Adipocyte (in vitro differentiated cells): ENCODE measurements at places on chromosomes 6 and 20.

- DNase-seq: no peak
Measured at GRCh38 chr6:54188846-54189245, 77.6 kb downstream of the MLIP start.

GRCh38 chr6:75934643-75935472 is 137.6 kb downstream of the IMPG1 start:
- DNase-seq: peak; percentile 93

DNA sequence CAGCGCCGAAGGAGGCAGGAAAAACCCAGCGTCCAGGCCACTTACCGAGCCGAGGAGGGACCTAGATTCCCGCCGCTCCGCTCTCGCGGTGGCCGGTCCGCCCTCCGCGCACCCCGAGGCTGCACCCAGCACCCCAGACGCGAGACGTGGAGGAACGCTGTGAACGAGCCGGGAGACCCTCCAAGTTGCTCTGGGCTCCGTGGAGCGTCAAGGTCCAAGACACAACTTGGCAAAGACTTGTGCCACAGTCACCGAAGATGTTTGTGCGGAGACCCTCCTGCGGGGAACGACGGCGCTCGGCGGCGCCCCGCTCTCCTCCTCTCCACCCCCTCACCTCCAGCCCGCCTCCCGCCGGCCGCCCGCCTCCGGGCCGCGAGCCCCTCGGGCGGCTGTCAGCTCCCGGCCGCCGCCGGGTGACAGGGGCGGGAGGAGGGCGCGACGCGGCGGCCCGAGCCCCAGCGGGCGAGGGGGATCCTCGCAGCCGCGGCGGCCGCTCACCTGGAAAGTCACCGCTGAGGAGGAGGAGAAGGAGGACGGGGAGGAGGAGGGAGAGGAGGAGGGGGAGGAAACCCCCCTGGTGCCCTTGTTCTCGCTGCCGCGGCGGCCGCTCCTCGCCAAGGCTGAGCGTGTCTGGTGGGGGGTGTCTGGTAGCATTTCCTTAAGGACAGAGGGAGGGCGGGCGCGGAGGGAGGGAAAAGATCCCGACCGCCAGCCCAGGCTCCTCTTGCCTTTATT is 637 bp upstream of the HIVEP2 start:
- DNase-seq: no peak

- DNase-seq: peak; percentile 58
Measured at GRCh38 chr6:137661601-137662000, 167.4 kb upstream of the OLIG3 start.

DNA sequence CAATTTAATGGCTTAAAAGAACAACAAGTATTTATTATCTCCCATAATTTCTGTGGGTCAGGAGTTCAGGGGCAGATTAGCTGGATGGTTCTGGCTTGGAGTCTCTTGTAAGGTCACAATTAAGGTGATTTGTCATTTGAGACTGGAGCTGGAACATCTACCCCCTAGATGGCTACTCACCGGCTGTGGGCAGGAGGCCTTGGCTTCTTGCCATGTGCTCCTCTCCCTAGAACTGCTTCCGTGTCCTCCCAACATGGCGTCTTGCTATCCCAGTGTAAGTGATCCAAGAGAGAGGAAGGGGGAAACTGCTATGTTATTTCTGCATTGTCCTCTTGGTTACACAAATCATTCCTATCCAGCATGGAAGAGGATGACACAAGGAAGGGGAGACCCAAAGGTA is 210.2 kb upstream of the ECI2 start:
- no peak for DNase-seq

DNA sequence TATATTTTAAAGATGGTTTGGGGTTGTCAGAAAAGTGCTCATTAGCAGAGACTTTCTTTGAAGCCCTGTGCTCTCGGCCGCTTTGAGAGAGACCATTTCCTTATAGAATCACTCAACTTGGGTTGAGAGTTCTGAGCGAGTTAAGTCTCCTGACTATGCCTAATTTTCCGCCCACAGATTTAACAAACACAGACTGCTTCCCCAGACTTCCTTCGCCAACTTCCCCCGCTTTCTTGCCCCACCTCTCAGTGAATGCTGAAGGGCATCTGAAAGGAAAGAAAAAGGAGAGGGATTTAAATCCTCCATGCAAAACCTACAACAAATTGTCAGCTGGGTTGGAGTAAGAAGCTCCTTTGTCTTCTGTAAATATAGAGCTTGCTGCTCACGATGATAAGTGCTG is 224.0 kb downstream of the EYA2 start:
- DNase-seq: peak; percentile 21

DNA sequence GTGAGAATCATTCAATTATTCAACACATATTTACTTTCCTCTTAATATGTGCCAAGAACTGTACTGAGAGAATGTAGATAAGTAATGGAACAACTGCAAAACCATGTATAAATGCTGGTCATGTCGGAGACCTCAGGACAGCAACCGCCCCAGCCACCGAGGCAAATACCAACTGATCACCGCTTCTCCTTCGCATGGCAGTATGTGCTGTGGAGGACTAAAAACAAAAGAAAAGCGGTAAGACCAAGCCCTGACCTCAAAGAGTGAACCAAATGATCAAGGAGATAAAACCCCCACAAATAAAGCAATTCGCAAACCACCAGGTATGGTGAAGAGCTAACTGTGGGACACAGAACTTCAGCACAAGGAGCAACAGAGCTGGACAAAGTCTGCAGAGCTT is 104.3 kb downstream of the TRERF1 start:
- DNase-seq: no peak

DNA sequence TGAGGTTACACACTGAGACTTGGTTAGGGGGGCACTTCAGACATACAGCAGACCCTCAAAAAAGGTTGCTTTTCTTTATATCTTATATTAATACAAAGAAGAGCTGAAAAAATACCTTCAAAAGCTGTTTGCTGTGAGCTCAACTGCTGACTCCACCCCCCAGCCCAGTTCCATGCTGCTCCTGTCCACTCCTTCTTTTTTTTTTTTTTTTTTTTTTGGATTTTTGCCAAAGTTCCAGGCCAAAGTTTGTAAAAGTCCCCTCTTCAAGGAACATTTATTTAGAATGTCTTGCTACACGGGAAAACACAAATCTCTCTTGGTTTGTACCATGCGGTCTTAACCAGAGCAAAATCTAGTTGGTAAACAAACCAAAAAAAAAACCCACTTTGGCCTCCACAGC is 85.3 kb upstream of the AKAP12 start:
- DNase-seq: peak; percentile 13

DNA sequence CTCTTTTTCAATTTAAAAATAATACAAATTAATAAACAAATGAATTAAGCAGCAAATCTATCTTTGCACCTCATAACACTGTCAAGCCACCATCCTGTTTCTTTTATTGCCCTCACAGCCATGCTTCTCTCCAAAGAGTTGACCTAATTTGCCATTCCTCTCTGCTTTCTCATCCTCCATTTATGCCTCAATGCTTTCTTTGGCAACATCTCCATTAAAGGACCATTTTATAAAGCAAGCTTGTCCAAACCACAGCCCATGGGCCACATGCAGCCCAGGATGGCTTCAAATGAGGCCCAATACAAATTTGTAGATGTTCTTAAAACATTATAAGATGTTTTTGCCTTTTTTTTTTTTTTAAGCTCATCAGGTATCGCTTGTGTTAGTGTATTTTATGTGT is 26.4 kb upstream of the MEI4 start:
- DNase-seq: no peak

DNA sequence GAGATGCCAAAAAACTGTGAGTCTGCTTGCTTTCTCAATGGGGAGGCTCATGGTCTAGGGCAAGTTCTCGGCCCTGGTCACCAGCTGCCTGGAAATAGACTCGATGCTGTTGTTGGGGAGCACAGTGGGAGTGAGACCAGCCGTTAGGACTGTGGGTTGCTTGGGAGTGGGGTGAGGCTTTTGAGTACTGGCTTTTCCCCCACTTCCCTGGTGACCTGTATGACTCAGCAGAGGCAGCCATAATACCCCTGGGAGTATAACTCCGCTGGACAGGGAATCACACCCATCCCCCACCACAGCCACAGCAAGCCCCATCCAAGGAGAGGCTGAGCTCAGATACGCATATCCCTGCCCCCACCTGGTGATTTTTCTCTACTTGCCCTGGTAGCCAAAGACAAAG is 48.9 kb upstream of the OGFRL1 start:
- no peak for DNase-seq

DNA sequence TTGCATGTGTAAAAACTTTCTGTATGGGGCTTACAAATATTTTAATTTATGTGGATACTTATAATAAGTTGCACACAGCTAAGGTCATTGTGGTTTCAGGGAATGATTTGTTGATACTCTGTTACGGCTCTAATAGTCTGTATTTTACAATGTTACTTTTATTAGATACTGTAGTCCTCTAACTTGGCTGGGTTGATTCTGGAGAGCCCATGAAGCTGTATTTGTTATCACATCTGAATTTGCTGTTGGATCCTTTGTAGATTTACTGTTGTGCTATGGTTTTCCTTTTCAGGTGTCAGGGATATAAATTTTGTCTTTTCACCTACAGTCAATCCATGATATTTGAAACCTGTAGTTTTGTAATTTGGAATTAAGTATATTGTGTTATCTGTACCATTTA is 161.0 kb downstream of the ARID1B start:
- DNase-seq: no peak

- no peak for DNase-seq
Measured at GRCh38 chr20:37816003-37816402, 86.9 kb upstream of the VSTM2L start.

GRCh38 chr6:159684013-159684304 is 9.1 kb downstream of the SOD2 start:
- DNase-seq: no peak

DNA sequence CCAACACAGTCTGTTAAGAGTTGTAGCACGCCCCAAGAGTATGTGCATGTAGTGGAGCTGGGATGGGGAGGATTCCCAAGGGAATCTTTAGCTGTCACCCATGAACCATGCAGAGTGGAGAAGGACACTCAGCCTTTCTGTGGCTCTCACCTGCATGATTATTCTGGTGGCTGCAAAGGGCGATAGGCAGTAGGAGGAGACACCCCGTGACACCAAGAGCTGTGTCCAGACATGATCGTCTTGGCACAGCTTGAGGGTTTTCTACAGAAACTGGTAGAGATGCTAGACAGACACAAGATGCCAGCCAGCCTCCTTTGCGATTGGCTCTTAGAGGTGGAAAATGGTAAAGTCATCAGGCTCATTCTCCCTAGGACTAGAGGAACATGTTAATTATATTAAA is 3.1 kb upstream of the CSE1L start:
- no peak for DNase-seq

GRCh38 chr6:71982389-71982788 is 96.0 kb downstream of the RIMS1 start:
- DNase-seq: no peak

DNA sequence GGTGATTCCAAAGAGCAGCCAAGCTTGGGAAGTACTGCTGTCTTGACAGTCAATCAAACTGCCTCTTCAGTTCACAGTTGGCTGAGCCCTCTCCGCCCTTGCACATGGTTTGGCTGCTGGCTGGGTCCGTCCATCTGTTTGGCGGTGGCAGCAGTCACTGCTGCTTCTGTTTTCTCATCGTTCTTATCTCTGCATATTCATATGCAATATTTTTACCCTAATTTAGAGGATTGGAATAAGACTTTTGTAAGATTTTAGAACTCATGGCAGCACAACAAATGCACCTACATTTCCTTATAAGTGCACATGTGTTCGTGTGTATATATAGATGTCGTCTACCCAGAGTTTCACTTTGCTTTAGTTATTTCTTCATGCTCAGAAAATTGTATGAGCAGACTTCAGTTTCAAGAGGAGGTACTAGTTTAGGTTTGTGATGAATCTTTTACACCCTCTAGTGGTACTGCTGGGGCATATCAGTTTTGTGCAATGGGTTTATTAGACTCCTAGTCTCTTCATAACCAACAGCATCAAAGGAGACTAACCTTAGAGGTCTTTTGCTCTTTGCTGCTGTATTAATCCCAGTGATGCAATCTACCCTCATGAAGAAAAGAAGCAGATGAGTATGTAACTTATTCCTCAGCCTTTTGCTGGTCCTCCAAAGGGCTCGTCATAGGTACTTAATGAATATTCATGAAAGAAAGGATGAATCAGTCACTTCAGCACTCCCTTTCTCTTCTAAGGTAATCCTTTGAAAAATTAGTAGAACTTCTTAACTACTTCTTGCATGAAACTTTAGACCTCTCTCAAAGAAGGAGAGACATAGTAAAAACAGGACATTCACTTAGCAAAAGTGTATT is 44.3 kb downstream of the KHDC1L start:
- peak; percentile 89 for DNase-seq

DNA sequence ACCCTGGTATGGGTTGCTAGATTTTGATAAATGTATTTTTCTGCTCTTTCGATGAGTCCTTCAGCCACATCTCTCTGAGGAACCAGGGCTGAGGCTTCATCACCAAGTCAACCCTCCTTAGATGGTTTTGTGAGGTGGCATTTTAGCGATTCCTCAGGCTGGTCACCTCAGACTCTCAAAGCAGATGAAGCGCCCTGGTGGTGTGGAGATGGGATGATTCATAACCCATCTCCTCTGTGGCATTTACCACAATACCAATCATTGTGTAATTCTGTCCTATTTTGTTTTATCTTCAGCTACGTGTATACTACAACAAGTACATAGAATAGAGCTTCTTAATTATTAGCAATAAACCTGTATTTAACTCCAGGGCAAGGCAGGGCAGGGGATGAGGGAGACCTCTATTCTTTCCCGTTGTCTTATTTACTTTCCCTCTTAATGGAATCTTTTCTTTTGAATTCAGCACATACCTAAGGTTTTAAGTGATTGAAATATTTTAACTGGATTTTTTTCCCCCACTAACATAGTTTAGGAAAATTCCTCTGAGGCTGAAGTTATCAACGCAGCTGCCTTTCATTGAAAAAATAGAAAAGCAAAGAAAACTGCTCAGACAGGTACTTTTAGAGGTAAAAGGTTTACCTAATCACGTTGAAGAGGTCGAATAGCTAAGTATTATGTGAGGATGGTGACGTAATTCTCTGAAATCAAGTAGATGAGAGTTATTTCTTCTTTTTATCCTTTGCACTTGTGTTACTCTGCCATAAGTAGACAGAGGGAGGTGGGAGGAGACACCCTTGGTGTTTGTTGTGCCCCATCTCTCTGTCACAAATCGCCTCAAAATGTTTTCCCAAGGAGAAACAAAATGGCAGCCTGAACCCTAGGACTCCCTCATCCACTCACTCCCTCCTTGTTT is 57.4 kb upstream of the EDN3 start:
- no peak for DNase-seq

- no peak for DNase-seq
Measured at GRCh38 chr6:40328386-40328985, 258.7 kb downstream of the LRFN2 start.

- peak; percentile 98 for DNase-seq
Measured at GRCh38 chr6:30781743-30782424, 37.5 kb upstream of the IER3 start.

DNA sequence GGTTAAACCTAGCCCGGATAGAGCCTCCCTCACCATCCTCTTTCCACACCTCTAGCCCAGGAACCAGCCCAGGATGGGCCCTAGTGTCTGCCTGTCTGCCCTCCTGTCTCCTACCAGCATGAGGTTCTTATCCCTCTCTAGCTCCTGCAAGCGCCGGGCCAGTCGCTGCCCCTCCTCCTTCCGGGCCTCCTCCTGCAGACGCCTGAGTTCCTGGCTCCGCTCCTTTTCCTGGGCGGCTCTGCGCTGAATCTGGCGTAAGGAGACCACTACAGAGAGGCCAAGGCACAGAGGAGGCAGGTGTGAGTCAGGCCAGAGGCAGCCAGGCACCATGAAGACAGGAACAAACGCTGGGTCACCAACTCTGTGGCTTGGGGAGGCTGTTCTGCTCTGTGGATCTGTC is 4.3 kb upstream of the PSORS1C2 start:
- peak; percentile 80 for DNase-seq
